Stimulated activated CD4-positive, alpha-beta T cell treated with anti-CD3 and anti-CD28 coated beads, Interleukin-1b, Interleukin-23, amount 100 ng/mL, for 48 hours (primary cell): ENCODE measurements at places on chromosomes 6 and 20.
A peak's percentile ranks its signal among the peaks of the same experiment; 100 is the strongest.

DNA sequence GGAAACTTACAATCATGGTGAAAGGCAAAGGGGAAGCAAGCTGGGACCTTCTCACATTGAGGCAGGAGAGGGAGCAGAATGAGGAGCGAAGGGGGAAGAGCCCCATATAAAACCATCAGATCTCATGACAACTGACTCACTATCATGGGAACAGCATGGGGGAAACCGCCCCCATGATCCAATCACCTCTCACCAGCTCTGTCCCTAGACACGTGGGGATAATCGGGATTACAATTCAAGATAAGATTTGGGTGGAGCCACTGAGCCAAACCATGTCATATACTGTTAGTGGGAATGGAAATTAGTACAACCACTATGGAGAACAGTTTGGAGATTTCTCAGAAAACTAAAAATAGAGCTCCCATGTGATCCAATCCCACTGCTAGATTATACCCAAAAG is 163.7 kb downstream of the MANEA start:
- no peak for DNase-seq

- no peak for DNase-seq
These were observed 3.1 kb upstream of the EIF6 start for GRCh38 chr20:35287509-35288324.

DNA sequence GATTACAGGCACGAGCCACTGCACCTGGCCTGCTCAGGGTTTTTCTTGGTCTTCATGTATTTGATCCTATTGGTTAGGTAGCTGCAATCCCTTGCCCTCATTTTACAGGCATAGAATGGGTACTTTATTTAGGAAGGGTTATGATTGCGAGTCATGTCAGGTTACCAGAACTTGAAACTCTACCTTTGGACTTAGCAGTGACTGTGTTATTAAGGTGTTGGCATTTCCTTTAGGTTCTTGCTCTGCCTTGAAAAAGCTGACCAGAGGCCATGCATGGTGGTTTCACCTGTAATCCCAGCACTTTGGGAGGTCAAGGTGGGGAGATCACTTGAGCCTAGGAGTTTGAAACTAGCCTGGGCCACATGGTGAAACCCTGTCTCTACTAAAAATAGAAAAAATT is 24.5 kb downstream of the JARID2 start:
- no peak for DNase-seq

GRCh38 chr6:166162599-166163342 is 4.9 kb downstream of the TBXT start:
- DNase-seq = peak; percentile 69

GRCh38 chr6:33927616-33928015 is 123.8 kb upstream of the MLN start:
- no peak for DNase-seq
